ENCODE measurements at places on chromosomes 1 and 21. TPM values are rescaled to one million over a fixed set of nuclear protein-coding genes. Genes with fewer than 3 reads are reported as not detected.

DNA sequence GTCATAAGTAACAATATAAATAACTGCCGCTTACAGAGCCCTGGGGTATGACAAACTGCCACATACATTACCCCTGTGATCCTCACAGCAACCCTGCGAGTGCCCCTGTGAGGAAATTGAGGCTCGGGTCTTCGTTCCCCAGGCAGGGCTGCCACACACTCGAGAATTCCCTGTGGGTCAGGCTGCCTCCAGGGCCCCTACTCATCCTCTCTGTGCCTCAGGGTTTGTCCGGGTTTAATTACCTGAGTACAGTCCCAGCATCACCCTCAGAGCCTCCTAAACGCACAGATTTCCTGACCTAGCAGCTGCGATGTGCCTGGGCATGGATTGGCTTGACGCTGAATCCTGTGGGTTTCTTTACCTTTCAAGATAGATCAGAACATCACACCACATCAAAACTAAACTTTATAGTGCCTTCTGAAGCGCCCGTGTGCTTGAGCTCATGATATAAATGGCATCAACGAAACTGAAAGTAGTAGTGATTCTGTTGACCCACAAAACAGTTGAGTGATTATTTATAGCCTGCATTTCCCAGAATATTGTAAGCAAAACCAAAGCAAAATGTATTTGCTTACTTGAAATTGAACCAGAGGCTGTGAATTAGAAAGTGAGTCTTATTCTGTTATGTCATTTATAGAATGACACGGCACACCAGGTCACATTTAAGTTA, 14.0 kb downstream of the SLC37A1 start:
- H3K4me3 ChIP-seq = peak overlapping the region; percentile 6
- DNase-seq = no peak
- H3K36me3 ChIP-seq = no peaks in the 10 kb centered on the region
- peak overlapping the region; percentile 45 for H3K27ac ChIP-seq

DNA sequence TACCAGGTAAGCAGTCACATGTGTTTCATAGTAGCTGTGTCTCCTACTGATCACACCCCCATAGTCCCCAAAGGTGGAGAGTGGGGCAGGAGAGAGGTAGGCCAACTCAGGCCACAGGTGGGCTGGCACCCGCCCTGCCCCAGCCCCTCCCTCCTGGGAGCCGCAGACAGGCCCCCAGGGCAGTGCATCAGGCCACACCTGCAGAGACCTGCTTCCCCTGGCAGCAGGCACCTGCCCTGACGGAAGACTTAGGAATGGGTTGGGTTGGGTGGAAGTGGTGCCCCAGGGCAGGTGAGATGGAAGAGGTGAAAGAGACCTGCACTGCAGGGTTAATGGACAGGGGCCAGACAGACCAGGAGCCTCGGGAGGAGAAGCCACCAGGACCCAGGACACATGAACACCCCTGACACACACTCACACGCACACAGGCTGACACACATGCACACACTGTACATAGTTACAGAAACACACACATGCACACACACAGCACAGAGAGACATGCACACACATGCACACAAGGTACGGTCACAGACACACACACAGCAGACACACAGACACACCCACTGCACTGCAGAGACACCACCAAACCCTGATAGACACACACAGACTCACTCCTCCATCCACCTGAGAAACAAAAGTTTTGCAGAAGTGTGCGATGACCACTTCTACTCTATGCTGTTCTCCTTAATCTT, 1.7 kb upstream of the COL18A1 start:
- DNase-seq = no peak
- no peaks in the 10 kb centered on the region for H3K4me1 ChIP-seq
- H3K36me3 ChIP-seq = no peaks in the 10 kb centered on the region
- no peak overlapping the region for H3K4me3 ChIP-seq
- no peak overlapping the region for H3K27ac ChIP-seq

DNA sequence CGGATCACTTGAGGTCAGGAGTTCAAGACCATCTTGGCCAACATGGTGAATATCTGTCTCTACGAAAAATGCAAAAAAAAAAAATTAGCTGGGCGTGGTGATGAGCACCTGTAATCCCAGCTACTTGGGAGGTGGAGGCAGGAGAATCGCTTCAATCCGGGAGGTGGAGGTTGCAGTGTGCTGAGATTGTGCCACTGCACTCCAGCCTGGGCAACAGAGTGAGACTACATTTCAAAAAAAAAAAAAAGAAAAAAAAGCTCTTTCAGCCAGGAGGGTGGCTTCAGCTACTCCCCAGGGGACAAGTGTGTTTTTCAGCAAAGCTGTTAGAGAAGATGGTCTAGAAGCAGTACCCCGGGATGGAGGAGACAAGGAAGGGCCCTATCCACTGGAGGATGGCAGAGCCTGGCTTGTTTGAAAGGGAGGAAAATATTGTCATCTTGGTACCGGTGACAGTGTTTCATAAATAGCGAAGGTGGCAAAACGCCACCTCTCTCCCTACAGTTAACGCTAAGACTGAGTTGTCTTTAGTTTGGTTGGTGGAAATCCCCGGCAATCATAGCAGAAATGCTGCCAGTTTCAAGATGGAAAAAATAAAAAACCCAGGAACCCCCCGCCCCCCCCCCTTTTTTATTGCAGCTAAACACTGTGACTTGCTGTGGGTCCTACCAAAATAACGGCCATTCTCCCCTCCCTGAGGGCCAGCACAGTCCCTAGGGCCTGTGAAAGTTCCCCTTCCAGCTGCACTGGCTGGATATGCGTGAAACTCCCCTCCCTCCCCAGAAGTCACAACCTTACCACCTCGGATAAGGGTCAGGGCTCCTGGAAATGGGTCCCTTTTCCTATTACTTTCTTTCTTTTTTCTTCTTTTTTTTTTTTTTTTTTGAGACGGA, 3.5 kb downstream of the PIK3CD start:
- no peaks in the 10 kb centered on the region for H3K27me3 ChIP-seq
- H3K4me1 ChIP-seq = peaks cover 19% of the 10 kb centered on the region
- no peak overlapping the region for H3K4me3 ChIP-seq
- no peak overlapping the region for H3K27ac ChIP-seq
- H3K36me3 ChIP-seq = no peaks in the 10 kb centered on the region

DNA sequence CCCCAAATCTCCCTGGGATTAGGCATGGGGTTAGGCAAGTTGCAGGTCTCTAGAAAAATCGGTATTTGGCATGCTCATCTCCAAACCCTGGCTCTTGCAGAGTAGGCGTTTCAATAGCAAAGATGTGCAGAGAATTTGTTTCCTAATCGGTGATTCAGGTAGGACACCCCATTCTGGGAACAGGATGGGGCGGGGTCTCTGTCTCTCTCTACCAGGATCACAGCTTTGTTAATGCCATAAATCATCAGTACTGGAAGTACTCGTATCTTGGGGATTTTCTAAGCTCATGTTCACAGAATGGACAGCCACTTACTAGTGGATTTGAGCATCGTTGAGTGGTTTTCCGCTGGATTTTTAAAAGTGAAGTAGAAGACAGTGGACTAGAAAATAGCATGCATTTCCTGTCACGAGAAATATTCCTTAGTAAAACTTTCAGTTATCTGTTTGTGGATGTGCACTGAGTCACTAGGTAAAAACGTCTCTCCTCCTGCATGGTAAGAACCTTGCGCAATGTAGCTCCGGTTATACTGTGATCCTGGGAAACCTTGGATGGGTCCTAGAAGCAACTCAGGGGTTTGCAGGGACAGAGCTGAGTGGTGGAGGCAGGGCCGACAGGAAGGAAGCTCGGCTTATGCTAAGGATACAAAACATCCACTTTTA, 5.1 kb downstream of the TMEM51 start:
- H3K36me3 ChIP-seq = no peaks in the 10 kb centered on the region
- no peak overlapping the region for H3K4me3 ChIP-seq
- H3K27ac ChIP-seq = no peak overlapping the region
- no peaks in the 10 kb centered on the region for H3K27me3 ChIP-seq

- no peak for DNase-seq
- no peak overlapping the region for H3K27ac ChIP-seq
- peaks cover 14% of the 10 kb centered on the region for H3K36me3 ChIP-seq
- no peaks in the 10 kb centered on the region for H3K27me3 ChIP-seq
- no peak overlapping the region for H3K4me3 ChIP-seq
Measured at GRCh38 chr1:237120683-237121082, 78.7 kb downstream of the RYR2 start.

- no peak overlapping the region for H3K27ac ChIP-seq
- no peaks in the 10 kb centered on the region for H3K36me3 ChIP-seq
- H3K27me3 ChIP-seq = no peaks in the 10 kb centered on the region
- H3K4me1 ChIP-seq = no peaks in the 10 kb centered on the region
Measured at GRCh38 chr21:34865400-34866241, 183.5 kb downstream of the RUNX1 start.

GRCh38 chr1:204566583-204566955, 50.4 kb downstream of the MDM4 start:
- H3K27me3 ChIP-seq = no peaks in the 10 kb centered on the region
- DNase-seq = no peak
- no peaks in the 10 kb centered on the region for H3K36me3 ChIP-seq

DNA sequence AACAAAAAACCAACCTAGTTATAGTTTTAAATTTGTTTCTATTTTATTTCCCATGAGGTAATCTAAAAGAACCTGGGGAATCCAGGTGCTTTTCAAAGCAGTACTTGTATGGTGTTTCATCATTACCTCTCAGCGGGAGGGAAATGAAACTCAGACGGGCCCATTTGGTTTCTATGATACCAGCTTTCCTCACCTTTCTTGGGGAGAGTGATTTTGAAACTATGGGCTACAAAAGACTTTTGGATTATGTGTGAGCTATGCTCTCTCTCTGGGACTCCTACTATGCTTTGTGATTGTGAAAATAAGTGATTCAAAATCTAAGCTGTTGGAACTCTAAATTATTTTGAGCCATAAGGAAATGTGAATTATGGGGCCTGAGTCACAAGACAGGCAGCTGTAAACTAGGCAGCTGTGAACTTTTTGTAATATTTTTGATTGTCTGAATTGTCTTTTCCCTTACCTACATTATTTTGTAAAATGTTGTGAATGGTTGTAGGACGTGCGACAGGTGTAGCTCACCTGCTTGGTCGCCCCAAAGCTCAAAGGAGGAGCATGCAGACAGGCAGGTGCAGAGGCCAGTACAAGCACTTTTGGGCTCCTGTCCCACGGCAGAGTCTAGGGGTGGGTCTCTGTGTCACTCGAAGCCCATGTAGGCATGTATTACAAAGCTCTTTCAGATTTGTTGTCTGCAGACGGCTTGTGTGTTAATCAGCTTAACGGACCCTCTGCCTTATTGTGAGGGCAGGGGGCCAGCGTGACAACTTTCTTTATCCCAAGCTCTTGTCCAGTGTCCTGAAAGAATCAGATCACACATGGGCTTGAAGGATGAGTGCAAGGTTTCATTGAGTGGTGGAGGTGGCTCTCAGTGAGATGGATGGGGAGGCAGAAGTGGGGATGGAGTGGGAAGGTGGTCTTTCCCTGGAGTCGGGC, 64.8 kb upstream of the BACH1 start:
- no peak overlapping the region for H3K4me3 ChIP-seq
- H3K27ac ChIP-seq = no peak overlapping the region
- no peaks in the 10 kb centered on the region for H3K36me3 ChIP-seq
- DNase-seq = no peak
- peaks cover 19% of the 10 kb centered on the region for H3K4me1 ChIP-seq

GRCh38 chr1:42953182-42954180, 5.2 kb downstream of the SLC2A1 start:
- no peak overlapping the region for H3K4me3 ChIP-seq
- H3K27ac ChIP-seq = peak overlapping the region; percentile 9
- no peak for DNase-seq
- no peaks in the 10 kb centered on the region for H3K4me1 ChIP-seq
- H3K36me3 ChIP-seq = no peaks in the 10 kb centered on the region

DNA sequence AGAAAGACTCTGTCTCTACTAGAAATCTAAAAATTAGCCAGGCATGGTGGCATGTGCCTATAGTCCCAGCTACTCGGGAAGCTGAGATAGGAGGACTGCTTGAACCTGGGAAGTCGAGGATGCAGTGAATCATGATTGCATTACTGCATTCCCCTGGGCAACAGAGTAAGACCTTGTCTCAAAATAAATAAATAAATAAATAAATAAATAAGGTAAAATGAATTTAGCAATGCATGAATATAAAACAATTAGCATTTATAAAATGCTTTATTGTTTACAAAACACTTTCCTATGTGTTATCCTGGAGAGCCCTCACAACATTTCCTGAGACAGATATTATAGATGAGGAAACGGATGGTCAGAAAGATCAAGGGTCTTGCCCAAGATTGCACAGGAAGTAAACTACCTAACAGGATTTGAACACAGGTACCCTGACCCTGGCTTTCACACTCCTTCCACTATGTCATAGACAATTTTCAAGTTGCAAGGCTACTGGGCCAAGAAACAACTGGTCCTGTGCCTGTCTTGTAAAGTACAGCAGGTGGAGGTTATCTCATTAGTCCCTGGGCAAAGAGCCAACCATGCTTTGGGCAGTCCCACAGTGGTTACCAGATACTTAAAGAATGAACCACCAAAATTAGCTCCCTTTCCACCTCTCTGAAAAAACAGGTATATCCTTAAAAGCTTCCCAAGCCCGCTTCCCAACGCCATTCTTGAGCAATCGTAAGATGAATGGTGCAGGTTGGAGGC, 15.4 kb upstream of the VSIG8 start:
- DNase-seq = no peak
- no peaks in the 10 kb centered on the region for H3K36me3 ChIP-seq
- H3K27ac ChIP-seq = no peak overlapping the region
- peaks cover 7% of the 10 kb centered on the region for H3K4me1 ChIP-seq
- H3K27me3 ChIP-seq = no peaks in the 10 kb centered on the region
- no peak overlapping the region for H3K4me3 ChIP-seq

GRCh38 chr1:207407655-207408260, 46.4 kb upstream of the CR2 start:
- H3K4me3 ChIP-seq = no peak overlapping the region
- H3K27ac ChIP-seq = no peak overlapping the region
- no peaks in the 10 kb centered on the region for H3K4me1 ChIP-seq

- H3K27me3 ChIP-seq = no peaks in the 10 kb centered on the region
- H3K4me3 ChIP-seq = no peak overlapping the region
- H3K27ac ChIP-seq = no peak overlapping the region
- no peaks in the 10 kb centered on the region for H3K36me3 ChIP-seq
- no peak for DNase-seq
Measured at GRCh38 chr1:69814926-69815325, 247.2 kb downstream of the LRRC7 start.

GRCh38 chr21:36040389-36040788, 19.9 kb downstream of the SETD4 start:
- no peak overlapping the region for H3K27ac ChIP-seq
- no peaks in the 10 kb centered on the region for H3K4me1 ChIP-seq
- H3K4me3 ChIP-seq = no peak overlapping the region
- DNase-seq = no peak
- peaks cover 76% of the 10 kb centered on the region for H3K36me3 ChIP-seq
- H3K27me3 ChIP-seq = no peaks in the 10 kb centered on the region

AMIGO1 gene
- 11.0 TPM for total RNA-seq

KIAA1614 gene
- total RNA-seq = 9.1 TPM

ZDHHC18 gene
- 22.5 TPM for total RNA-seq

ST6GALNAC3 gene
- total RNA-seq = 9.3 TPM

CD48 gene
- total RNA-seq = 3.2 TPM

S100A9 gene
- total RNA-seq = 65.7 TPM

RNU1-2 gene
- not detected for total RNA-seq

All from right atrium auricular region (tissue), 2 donors.